ENCODE measurements at places on chromosomes 1 and 21.

DNA sequence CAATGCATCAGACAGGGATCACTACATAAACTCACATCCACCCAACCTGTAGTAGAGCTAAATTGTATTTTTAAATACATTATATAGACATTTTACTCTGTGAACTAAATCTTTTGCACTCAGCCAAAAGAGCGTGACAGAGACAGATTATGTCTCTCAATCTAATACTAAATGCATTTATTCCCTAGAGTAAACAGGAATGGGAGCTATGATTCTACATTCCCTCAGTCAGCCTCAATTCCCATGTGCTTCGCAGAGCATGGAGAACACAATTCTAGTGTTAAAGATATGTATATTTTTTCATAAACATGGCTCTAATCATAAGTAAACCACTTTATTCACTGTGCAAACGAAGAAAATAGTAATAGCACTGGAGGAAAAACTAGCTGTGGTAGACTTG is 16.5 kb downstream of the PIGK start:
- DNase-seq, result no peak

- no peak for DNase-seq
Observed at GRCh38 chr1:245091171-245091621, 63.6 kb upstream of the KIF26B start.

- DNase-seq, result no peak
Observed at GRCh38 chr21:42455196-42455595, 40.8 kb downstream of the RSPH1 start.

GRCh38 chr21:25708467-25709065 is 26.1 kb downstream of the ATP5PF start:
- peak; percentile 29 for DNase-seq

GRCh38 chr1:4061521-4062031 is 161.5 kb upstream of the C1orf174 start:
- no peak for DNase-seq

DNA sequence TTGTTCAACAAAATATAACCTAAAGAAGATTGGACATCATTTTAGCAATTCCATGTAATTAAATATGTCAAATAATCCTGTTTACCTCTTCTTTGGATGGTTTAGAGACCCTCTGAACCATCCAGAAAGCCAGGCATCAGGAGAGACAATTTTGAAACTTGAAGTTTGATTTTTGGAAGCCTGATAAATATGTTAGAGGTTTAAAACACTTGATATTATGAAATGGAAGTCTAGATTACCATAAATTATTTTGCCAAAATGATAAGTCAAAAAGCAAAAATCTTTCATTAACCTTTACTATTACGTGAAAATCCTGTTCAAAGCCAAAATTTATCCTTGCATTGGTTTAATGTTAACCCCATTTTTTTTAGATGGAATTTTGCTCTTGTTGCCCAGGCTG is 43.5 kb downstream of the CCDC30 start:
- no peak for DNase-seq

- DNase-seq, result peak; percentile 99
Observed at GRCh38 chr21:42878993-42879787, at the start of gene WDR4. WDR4 (minus strand) TSS chr21:42879539; CDS start chr21:42879495, 44 bp downstream.

DNA sequence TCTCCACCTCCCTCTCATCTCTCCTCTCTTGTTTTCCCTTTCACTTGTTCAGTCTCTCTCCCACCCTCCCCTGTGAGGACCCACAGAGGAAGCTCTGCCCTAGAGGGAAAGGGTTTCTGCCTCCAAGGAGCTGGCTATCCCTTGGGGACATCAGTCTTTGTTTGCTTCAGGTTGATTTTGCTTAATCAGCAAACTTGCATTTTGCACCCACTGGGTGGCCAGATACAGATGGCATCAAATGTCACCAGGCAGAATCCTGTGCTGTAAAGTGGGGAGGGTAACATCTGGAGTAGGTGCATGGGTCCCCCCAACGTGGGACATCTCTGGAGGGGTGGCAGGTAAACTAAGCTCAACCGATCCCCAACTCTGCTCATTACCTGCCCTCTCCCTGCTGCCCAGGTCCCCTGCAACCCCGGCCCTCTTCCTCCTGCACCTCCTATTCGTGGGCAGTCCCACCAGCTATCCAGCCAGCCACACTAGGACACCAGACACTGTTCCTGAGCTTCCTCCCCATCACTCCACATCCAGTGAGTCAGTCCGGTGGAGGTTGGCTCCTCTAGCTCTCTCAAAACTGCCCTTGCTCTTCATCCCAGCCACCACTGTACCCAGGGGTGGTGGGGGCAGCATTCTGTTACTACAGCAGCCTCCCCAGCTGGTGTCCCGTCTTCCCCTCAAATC is 123.3 kb downstream of the KCNN3 start:
- no peak for DNase-seq

DNA sequence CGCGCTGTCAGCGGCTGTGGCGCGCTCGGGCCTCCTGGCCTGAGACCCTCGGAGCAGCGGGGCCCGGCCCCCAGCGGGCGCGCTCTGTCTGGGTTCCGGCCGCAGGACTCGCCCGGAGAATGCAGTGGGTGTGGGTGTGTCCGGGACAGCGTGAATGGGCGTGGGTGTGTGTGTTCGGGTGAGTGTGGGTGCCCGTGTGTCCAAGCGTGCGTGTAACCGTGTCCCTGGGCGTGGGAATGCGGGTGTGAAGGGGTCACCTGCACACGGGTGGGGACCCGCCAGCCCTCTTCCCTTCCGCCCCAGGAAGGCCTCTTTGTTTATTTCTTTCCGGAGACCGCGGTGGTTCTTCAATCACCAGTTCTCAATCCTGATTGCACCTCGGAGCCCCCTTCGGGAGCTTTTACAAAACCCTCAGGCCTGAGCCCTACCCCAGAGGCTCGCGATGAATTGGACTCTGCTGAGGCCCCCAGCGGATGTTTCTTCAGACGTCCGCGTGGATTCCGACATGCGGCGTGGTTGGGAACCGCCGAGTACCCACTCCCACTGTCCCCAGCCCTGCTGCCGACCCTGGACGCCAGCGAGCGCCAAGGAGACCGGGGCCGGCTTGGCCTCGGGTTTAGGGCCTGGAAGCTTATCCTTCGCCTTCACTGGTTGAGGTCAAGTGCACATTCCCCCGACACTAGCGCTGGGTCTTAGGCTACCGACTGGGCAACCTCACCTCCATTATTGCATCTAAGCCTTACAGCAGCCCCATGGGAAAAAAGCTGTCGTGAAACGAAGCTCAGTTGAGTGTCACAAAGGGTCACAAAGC is 19.3 kb downstream of the SERTAD4 start:
- DNase-seq, result no peak

DNA sequence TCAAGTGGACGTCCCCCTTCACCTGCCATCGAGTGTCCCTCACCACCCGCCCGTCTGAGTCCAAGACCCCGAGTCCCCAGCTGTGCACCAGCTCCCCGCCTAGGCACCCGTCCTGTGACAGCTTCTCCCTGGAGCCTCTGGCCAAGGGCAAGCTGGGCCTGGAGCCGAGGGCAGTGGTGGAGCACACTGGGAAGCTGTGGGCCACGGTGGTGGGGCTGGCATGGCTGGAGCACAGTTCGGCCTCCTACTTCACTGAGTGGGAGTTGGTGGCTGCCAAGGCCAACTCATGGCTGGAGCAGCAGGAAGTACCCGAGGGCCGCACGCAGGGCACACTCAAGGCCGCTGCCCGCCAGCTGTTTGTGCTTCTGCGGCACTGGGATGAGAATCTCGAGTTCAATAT is 63.2 kb downstream of the VWA5B1 start:
- no peak for DNase-seq

- DNase-seq, result no peak
Observed at GRCh38 chr1:6401673-6402072, 8.1 kb upstream of the ACOT7 start.

GRCh38 chr21:26406526-26406925 is 166.6 kb downstream of the CYYR1 start:
- DNase-seq, result no peak

DNA sequence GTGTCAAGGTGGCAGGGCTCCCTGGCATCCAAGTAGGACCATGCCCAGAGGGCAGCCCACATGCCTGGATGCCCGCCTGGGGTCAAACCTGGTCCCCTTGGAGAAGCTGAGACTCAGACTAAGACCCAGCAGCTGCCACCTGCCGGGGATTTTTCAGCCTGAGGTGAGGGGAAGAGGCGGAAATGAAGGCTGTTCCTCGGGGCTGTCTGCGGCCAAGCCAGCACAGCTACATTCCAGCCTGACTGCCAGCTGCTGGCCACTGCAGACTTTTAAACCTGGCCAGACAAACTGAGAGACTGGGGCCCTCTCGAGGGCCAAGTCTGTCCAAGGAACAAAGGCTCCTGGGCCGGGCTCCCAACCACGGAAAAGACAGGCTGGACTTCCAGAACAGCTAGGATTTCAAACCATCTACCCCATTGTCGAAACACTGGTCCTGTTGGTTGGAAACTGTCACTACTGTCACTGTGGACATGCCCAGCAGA is 21.9 kb upstream of the PLEKHG5 start:
- no peak for DNase-seq

DNA sequence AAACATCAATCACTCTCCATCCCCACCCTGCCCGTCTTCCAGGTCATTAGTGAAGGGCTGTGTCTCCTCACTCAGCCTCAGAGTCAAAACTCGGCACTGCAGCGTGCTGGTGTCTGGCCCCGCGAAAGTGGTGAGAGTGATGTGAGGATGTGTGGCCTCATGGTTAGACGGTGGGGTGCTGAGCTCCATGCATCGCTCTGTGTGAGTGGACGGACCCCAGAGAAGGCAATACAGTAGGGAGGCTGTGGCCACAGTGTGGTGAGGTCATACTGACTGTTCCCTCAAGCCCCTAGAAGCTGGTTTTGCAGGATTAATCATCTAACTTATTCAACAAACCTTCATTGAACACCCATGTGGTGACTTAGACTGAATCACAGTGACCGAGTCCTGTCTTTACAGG is 329.9 kb upstream of the AJAP1 start:
- DNase-seq, result no peak

DNA sequence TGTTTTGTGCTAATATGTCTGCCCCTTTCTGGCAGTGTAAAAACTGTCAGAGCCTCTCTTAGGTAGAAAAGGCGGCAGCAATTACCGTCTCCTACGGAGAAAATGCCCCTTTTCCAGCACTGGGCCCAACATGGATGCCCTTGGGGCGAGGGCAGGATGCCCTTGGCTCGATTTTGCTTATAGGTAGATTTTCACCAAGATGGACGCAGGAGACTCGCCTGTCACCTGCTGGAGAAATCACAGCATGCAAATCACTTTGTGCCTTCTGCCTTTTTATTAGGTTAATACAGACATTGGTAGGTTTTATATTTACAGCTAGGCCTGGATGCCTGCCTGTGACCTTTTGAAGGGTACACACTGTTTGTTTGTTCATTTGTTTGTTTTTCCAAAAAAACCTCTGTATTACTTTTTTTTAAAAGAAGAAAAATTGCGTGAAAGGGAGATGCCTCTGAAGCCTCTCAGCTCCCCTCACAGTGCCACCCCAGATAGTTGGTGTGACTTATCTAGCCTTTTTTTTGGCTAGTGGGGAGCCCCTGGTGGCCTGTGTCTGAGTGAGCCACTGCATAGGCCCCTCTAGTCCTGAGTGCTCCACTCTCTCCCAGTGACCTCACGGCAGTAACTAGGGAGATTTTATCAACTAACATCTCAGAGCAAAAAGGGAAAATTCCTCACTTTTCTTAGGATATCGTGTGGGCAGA is 2.5 kb downstream of the ATP1B1 start:
- DNase-seq, result no peak

All from HTR-8/SVneo (cell line).